Activated B cell treated with CpG ODN at 0.5 μM for 24 hours (primary cell): ENCODE measurements at places on chromosomes 3 and 15.

DNA sequence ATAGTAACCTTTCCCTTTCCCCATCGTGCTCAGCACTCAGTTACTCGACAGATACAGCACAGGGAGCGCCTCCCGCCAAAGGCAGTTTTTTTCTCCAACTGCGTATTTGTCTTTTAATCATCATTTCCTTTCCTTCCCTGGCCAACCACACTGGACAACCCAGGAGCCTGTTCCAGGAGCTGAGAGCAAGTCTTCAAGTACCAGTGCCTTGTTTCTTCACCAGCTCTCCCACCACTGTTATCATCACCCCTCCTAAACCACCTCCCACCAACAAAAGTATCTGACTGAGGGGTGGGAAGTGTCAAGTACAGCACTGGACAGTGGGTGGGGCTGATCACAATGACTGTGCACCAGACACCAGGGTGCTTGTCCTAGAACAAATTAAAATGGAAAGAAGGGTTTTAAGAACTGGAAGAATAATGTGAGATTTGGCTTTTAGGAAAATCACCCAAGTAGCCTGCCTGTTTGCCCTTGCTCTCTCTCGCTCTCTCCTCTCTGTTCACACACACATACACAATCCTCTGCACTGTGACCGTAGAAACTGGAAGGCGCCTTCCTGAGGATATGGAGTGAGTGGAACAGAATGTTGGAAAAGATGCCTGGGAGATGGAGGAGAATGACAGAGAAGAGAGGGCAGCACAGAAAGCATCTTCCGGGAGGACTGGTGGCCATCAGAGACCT lies 126.3 kb downstream of the TNIK start:
- no peak for DNase-seq

- DNase-seq, result no peak
Observed at GRCh38 chr15:35282965-35283496, 197.9 kb upstream of the NANOGP8 start.

DNA sequence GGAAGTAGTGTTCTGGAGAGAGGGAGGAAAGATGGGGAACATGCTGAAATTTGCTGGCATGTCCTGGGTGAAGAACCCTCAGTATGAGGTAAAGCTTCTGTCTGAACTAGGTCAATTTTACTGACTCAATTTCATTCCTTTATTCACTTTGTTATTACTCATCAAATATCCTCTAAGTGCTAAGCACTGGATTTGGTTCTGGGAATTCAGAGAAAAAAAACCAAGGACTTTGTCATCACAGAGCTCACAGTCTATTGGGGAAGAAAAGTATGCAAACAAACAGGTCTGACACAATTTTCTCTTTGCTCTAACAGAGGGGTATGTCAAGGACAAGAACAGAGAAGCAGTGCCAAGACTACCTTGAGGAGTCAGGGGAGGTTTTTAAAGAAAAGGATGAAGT lies 68.0 kb downstream of the TFG start:
- no peak for DNase-seq

- DNase-seq, result no peak
Observed at GRCh38 chr3:179276001-179276400, 25.1 kb upstream of the KCNMB3 start.

- DNase-seq, result no peak
Observed at GRCh38 chr15:96321639-96322535, 8.6 kb upstream of the NR2F2 start.

DNA sequence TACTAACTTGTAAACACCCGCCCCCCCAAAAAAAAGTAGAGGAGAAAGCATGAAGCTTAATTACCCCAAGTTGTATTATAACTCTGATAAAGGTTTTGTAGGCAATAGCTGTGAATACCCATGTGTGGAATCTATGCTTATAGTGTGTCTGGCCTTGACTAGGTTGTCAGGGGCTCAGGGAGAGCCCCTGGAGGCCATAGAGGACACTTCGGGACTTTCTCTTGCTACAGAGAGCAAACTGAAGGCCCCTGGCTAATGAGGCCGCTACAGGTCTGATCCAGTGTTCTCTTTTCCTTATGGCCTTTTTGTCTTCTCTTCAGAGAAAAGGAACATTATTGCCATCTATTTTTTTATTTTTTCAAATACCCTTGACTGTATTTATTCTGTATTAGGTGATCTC lies 19.1 kb upstream of the SCAANT1 start:
- DNase-seq, result no peak

DNA sequence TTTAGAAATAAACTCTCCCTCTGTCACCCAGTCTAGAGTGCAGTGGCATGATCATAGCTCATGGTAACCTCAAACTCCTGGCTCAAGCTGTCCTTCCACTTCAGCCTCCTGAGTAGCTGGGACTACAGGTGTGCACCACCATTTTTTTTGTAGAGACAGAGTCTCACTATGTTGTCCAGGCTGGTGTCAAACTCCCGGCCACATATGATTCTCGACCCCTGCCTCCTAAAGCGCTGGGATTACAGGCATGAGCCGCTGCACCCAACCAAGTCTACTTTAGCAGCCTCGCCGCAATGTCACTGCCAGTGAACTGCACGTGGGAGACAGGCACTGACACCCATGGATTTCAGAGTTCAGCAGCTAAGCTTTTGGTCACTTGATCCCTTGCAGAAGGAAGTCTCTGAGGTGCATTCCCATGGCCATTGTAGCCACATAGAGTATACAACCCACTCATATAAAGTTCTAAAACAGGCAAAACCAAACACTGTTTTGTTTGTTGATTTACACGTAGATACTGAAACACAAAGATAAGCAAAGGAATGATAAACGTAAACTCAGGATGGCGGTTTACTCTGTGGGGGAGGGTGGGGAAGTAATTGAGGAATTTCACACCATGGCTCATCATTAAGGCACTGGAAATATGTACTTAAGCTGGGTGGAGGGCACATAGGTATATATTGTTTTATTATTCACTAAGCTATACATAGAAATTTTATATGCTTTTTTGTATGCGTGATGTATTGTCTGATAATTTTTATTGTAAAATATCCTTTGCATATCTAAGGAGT lies 115.0 kb downstream of the MEX3B start:
- DNase-seq, result no peak

GRCh38 chr15:38895326-38896255 lies 331.0 kb upstream of the RASGRP1 start:
- DNase-seq, result no peak

- peak; percentile 92 for DNase-seq
Observed at GRCh38 chr3:98522544-98523281, at the start of gene CLDND1. Gene CLDND1, minus strand, starts transcription at chr3:98522902. Its CDS starts 1,478 bp downstream, at chr3:98521424.

- DNase-seq, result no peak
Observed at GRCh38 chr15:49877873-49878521, 241.0 kb downstream of the ATP8B4 start.

DNA sequence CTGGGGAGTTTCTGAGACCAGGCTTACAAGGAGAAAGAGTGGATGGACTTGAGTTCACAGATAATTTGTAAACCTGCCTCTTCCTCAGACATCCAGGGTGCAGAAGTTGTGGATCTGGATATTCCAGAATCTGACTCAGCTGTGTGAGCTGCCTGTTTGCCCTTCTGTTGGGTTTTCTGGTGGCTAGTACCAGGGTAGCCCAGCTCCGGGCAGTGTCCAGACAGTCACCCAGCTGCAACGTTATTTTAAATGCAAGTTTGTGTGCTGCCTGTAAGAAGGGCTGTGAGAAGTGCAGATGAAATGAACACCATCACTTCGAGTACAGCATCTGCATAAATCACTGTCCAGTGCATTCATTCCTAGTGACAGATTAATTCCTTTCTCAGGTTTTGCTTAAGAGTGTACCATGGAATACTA lies 1053.0 kb downstream of the TUSC7 start:
- DNase-seq, result no peak

- no peak for DNase-seq
Observed at GRCh38 chr3:174710612-174711011, 148.5 kb upstream of the NAALADL2 start.

DNA sequence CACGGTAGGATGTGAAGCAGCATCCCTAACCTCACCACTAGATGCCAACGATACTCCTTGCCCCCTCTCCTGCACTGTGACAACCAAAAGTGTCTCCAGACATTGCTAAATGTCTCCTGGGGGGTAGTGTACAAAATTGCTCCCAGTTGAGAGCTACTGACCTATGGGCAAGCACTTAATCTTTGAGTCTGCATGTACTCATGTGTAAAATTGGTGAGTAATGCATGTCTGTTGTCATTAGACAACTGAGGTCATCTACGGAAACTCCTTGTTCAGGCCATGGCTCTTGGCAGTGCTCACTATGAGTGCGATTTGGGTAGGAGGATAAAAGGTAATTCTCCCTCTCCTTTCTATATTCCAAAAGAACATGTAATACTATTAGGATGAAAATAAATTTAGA lies 29.2 kb downstream of the PDHB start:
- DNase-seq, result no peak

GRCh38 chr3:127682561-127682960 lies 9.8 kb downstream of the ABTB1 start:
- no peak for DNase-seq

- no peak for DNase-seq
Observed at GRCh38 chr3:149688122-149688757, 30.4 kb upstream of the WWTR1 start.

DNA sequence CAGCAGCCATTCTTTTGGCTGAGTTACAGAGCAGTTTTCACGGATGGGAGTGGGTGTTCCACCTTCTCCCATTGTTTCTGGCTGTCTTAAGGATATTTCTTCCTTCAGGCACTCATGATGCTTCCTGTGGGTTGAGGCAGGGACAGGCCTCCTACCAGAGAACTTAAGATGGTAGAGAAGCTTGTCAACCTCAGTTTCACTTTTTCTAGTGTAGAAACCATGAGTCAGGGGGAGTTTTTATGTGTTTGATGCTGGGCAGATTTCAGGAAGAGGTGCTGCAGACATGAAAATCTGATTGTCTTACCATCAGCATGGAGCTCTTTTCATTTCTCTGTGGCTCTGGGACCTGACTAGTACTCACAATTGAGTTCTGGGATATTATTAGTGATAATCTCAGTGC lies 48.7 kb upstream of the VEPH1 start:
- DNase-seq, result no peak

- DNase-seq, result no peak
Observed at GRCh38 chr15:64837502-64837901, 4.2 kb upstream of the PLEKHO2 start.

DNA sequence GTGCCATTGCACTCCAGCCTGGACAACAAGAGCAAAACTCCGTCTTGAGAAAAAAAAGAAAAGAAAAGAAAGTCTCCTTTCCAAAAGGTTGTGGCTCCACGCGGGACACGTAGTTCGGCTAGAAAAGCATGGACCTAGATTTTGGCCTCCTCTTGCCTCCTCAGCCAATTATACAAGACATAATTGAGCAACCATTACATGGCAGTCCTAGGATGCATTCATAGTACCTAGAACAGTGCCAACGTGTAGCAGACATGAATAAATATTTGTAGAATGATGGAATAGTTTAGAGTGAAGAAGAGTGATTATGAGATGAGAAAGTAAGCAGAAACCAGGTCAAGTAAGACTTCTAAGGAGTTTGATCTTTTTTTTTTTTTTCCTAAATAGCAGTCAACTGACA lies 112.5 kb downstream of the ZNF609 start:
- no peak for DNase-seq

- DNase-seq, result no peak
Observed at GRCh38 chr3:140198242-140198641, 263.3 kb downstream of the CLSTN2 start.
